ENCODE measurements at places on chromosomes 3 and 15. TPM values are rescaled to one million over a fixed set of nuclear protein-coding genes. Genes with fewer than 3 reads are reported as not detected.

DNA sequence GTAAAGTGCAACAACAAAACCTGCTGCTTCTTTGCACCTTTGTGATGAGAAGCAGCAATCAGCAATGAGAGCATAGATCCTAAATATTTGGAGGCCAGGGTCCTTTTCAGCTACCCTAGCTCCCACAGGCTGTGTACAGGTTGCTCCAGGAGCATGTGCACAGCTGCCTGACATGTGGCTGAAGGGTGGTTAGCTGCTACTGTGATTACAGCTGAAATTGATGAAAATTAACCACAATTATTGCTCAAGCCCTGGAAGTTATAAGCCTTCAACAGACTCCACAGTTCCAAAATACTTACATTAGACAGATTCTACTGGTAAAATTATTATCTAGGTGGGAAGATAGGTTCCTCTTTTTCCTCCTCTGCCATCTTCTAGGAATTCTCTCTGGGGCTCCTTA is 28.5 kb downstream of the COMMD2 start:
- no peak for DNase-seq

DNA sequence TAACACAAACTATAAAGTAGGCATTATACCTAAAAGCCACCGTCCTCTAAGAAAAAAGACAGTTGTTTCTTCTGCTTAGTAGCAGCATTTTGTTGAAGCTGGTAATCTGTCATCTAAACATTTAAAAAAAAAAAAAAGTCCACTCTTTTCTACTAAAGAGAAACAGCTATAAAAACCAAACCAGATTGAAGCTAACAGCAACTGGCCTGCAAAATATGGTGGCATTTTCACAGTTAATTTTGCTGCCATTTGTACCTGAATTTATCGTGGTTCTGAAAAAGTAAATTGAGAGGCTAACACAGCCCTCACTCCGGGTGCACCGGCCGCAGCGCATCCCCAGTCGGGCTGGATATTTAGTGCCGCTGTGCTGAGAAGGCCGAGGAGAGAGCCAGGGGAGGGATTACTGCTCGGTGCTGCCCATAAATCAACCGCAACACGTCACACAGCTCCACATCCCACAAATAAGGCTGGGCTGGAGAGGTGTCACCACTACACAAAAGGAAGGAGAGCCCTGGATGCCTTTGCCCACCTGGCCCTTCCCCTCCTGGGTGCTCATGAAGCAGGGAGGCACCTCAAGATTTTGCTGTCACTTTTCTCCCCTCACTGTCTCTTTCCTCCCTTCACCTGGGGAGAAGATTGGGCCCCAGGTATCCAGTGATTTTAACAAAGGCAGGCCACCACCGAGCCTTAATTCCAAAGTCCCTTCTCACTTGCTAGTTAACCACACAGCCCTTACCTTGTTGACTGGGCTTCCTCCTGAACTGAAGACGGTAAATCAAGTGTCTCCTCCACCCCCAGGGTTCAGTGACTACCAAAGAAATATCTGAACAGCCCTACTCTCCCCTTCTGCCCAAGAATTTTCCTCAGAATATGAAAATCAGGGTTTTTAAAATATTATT is 44.4 kb downstream of the MECOM start:
- DNase-seq: peak; percentile 68

- DNase-seq: no peak
Measured at GRCh38 chr15:46681901-46682300, 1035.4 kb upstream of the SEMA6D start.

Gene SLC2A2
- polyA plus RNA-seq: 19.5 TPM

Gene GOLGA6L2
- not detected for polyA plus RNA-seq

DNA sequence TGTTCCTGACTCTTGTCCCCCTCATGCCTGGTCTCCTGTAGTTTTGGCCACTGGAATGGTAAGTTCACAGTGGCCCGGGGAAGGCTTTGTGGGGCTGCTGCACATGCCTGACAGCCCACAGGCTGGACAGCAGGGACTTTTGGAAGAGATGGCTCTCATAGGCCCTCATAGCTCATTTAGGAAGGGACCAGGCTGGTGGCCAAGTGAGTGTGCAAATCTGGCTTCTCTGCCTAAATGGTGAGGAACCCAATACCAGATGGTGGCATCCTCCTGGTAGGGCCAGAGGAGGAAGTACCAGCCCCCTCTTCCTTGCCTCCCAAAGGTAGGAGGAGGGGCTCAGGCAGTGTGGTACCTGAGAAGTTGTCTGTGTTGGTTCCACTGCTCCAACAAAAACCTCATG is 25.6 kb downstream of the ALPK3 start:
- DNase-seq: no peak

GRCh38 chr3:194447161-194447560 is 39.6 kb downstream of the ATP13A3 start:
- no peak for DNase-seq

DNA sequence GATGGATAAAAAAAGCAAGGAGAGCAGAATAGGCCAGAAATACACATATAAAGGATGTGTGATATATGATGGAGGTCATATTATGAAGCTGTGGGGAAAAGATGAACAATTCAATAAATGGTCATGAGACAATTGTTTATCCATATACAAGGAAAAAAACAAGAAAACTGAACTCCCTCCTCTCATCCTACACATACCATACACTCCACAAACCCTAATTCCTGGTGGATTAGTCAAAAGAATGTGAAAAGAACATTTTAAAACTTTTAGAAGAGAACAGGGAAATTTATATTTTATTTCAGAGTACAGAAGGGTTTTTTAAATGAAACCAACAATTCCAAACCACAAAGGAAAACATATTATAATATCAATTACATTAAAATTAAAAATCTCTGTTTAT is 34.5 kb upstream of the NR2E3 start:
- DNase-seq: no peak

DNA sequence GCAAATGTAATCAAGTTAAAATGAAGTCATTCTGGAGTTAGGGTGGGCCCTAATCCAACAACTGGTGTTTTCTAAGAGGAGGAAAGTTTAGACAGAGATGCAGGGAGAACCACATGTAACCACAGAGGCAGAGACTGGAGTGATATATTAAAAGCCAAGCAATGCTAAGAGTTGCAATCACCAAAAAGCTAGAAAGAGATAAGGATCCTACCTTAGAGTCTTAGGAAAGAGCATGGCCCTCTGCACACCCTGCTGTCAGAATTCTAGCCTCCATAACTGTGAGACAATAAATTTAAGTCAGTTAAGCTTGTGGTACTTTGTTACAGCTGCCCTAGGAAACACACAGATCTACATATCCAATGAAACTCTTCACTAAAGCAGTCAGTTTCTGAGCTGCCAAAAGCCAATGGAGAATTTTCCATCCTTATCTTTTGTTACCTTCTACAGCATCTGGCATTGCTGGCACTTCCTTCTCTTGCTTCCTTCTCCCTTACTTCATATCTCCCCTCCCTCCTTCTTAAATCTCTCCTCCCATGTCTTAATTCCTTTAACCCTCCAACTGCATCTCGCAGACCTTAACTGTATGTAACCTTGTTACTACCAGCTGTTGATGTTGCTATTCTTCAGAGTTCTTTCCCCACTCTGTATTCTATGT is 11.2 kb downstream of the DCBLD2 start:
- DNase-seq: no peak

- DNase-seq: no peak
Measured at GRCh38 chr15:47266566-47266965, 450.7 kb upstream of the SEMA6D start.

Gene SLC9C1
- polyA plus RNA-seq: 1.2 TPM

DNA sequence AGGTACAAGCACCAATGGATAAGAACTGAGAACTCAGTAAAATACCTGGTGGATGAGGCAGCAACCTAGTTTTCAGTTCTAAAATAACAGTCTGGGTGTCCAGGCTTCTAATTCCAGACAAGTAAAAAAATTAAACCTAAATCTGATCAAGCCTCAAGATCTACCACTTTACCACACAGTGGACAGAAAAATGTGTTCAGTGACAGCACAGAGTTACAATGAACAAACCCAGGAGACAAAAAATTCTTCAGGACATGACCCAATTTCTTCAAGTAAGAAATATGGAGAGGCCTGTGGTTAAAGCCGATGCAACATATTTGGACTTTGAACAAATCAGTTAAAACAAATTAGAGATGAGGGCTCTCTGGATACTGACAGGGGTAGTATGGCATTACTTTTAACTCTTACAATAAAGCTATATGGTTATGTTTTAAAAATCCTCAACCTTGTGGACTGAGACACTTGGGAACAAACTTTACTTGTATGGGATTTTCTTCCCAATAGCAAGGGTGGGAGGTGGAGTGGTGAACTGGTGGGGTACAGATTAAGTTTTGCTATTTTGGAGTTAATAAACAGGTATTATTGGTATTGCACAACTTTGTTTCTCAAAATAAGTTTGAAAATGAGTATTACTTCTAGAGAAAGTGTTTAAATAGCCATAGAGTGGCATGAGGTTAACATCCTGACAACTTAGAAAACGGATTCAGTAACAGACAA is 14.2 kb downstream of the CCNL1 start:
- DNase-seq: no peak

DNA sequence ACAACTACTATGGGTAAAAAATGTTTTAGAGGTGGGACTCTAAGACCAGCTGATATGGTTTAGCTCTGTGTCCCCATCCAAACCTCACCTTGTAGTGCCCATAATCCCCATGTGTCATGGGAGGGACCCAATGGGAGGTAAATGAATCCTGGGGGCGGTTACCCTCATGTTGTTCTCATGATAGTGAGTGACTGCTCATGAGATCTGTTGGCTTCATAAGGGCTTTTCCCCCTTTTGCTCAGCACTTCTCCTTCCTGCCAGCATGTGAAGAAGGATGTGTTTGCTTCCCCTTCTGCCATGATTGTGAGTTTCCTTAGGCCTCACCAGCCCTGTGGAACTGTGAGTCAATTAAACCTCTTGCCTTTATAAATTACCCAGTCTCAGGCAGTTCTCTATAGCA is 45.7 kb downstream of the FAM98B start:
- DNase-seq: no peak

Gene SCAANT1
- polyA plus RNA-seq: 1.0 TPM

Gene ATP1B3
- polyA plus RNA-seq: 213 TPM
